ENCODE measurements at places on chromosomes 1 and 21.

DNA sequence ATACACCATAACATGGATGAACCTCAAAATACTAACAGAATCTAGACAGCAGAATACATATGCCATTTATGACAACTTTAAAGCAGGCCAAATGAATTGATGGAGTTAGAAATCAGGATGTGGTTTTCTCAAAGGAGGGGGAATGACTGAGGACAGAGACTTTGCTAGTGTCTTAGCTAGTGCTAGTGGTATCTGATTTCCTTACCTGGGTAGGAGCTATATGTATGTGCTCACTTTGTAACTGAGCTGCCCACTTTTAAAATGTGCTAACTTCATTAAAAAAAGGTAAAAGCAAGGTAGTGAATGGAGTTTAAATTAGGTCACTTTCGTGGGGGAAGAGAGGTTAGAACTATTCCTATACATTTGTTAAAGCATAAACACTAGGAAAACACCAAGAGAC lies 2.6 kb downstream of the GTF2B start:
- DNase-seq = no peak

- peak; percentile 34 for DNase-seq
Measured at GRCh38 chr1:20660847-20661206, 342 bp downstream of the DDOST start.

- no peak for DNase-seq
Measured at GRCh38 chr1:218711884-218712674, 366.9 kb downstream of the TGFB2 start.

DNA sequence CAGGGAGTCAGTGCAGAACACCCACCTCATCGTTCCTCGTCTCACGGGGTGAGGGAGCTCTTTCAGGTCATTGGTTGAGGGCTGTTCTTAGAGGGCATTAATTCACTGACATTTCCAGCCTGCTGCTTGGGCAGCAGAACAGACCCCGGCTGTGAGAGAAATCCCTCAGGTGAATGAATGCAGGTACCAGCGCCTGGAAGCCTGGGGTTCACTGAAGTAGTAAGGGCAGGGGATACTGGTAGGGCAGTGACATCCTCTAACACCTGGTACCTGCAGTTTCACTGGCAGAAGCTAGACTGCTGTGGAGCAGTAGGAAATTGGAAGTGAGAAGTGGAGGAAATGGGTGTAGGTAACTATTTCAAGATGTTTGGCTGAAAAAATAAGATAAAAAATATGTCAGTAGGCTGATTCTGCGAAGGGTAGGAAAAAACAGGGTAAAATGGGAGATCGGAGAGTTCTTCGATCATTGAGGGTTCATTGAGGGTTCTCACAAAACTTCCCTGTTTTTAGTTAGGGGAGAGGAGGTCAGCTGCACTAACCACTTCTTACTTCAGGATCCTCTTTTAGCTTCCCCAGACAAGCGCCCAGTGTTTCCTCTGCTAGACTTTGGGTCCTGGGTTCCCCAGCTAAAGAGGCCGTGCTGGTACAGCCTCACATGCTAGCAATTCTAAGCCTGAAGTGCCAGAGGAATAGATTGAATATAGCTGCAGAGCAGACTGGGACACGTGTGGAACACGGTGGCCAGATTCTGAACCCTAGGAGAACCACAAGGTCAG lies 55.2 kb downstream of the RNF220 start:
- DNase-seq = no peak

GRCh38 chr1:227785805-227786671 lies 29.4 kb upstream of the PRSS38 start:
- no peak for DNase-seq

DNA sequence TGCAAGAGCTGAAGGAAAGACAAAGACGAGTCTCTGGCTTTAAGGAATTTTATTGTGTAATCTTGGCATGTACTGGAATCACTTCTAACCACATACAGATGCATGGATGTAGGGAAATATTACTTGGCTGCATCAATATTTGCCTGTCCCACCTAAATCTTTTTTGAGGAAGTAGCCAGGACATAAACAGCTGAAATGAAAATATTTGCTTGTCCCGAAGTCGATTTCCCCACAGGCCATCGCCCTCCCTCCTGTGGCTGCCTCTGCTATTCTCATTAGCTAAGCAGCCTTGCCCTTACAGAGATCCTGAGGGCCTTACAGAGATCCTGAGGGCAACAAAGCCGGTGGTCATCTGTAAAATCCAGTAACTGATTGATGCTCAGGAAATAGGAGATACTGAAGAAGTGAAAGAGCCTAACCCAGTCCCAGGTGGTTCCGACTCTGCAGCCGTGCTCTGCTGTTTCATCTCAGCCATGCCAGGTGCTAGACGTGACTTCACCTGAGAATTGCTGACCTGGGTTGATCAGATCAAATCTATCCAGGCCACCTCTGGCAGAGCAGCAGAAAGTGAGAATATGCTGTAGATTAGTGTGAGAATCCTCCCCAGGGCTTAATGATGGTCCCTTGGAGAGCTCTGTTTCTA lies 25.5 kb downstream of the MAN1C1 start:
- DNase-seq = no peak

DNA sequence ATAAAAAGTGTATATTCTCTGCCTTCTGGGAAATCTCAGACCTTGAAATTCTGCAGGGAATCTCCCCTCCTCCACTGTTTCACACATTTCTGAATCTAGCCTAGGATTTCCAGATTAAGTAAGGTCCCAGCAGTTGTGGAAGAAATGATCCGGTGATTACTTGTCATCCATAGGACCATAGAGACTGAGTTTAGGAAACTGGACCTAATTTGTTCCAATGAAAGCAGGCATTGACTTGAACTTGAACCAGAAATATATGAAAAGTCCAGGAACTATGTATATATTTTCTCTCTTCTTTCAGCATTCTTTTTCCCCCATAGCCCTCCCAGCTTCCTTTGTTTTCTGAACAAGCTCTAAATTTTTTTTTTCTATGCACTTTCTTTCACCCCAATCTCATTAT lies 149.5 kb upstream of the SPAG17 start:
- no peak for DNase-seq

GRCh38 chr1:103327054-103327719 lies 198.3 kb upstream of the RNPC3 start:
- no peak for DNase-seq

DNA sequence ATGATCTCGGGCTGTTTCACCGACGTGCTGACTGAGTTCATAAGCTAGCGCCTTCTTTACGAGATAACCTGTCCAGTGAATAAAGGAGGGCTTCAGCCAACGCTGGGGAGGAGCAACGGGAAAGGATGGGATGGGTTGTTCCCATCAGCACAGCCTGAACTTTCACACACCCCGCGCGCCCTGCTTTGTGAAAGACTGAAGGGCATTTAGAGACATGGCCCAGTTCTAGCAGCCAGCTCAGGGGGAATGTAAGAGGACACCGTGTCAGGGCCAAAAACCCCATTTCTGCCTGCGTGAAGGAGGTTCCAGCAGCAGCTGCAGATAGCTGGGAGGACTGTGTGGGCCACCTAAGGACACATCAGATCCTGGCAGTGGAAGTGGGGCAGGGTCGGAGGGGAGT lies 255.1 kb upstream of the RAB4A start:
- DNase-seq = no peak

GRCh38 chr1:90557706-90558105 lies 159.4 kb downstream of the BARHL2 start:
- DNase-seq = no peak

GRCh38 chr1:211829343-211830054 lies 1.1 kb downstream of the LPGAT1 start:
- no peak for DNase-seq

GRCh38 chr1:76160225-76160624 lies 85.7 kb downstream of the ST6GALNAC3 start:
- DNase-seq = no peak

- no peak for DNase-seq
Measured at GRCh38 chr1:229863651-229864545, 203.1 kb upstream of the GALNT2 start.

- no peak for DNase-seq
Measured at GRCh38 chr1:165218731-165219130, 137.8 kb downstream of the LMX1A start.

DNA sequence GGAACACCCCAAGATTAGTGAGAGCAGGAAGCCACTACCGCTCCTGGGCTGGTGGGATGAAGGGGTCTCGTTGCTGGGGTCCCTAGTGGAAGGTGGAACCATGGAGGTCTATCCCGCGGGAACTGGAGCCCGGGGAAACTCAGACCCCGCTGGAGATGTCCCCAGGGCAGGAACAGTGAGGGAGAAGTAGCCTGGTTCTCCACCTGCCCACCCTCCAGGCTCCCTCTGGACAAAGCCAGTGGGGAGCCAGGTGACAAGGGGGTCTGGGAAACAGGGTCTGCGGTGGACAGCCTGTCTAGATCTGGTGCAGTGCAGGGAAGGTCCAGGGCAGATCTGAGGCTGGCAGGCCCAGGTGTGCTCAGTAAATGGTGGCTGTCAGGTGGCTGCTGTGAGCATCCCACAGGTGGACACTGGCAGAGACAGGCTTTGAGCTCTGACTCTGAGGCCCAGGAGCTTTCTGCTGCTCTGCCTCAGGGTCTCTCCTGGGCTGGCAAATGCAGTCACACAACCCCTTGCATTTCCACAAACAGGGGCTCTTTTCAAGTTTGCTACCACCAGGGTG lies 88.0 kb upstream of the TLR5 start:
- DNase-seq = no peak

- DNase-seq = peak; percentile 71
Measured at GRCh38 chr1:1540090-1540817, at the start of gene TMEM240. TMEM240 (minus strand) TSS chr1:1540624; CDS start chr1:1540346, 278 bp downstream.

- no peak for DNase-seq
Measured at GRCh38 chr1:96721053-96721415, 550 bp upstream of the PTBP2 start.

DNA sequence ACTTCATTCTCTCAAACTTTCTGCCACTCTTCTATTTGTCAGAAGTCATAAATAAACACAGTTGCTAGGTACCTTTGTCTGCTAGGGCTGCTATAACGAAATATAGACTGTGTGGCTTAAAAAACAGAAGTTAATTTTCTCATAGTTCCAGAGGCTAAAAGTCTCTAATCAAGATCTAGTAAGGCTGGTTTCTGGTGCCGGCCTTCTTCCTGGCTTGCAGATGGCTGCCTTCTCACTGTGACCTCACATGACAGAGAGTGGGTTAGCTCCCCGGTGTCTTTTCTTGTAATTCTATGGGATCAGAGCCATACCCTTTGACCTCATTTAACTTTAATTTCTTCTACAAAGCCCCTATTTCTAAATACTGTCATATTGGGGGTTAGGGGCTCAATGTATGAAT lies 5.9 kb downstream of the PDC start:
- no peak for DNase-seq

DNA sequence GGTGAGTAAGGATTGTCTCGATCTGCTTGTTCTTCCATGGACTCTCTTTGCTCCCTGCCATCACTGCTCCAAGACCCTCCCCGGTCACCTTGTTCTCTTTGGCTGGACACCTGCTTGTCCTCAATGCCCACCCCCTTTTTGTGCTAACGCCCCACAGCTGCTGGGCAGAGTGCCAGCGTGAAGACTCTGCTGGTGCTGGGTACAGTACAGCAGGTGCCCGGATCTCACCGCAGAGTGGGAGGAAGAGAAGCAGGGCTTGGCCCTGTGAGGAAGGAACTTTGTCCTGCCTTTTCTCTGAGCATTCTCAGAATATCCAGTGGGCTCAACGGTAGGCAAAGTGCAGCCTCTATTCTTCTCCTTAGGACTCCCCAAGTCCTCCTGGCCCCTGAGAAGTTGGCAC lies 90.1 kb downstream of the PLXNA2 start:
- DNase-seq = no peak

GRCh38 chr1:6447818-6448748 lies 17.9 kb downstream of the TNFRSF25 start:
- DNase-seq = peak; percentile 57

DNA sequence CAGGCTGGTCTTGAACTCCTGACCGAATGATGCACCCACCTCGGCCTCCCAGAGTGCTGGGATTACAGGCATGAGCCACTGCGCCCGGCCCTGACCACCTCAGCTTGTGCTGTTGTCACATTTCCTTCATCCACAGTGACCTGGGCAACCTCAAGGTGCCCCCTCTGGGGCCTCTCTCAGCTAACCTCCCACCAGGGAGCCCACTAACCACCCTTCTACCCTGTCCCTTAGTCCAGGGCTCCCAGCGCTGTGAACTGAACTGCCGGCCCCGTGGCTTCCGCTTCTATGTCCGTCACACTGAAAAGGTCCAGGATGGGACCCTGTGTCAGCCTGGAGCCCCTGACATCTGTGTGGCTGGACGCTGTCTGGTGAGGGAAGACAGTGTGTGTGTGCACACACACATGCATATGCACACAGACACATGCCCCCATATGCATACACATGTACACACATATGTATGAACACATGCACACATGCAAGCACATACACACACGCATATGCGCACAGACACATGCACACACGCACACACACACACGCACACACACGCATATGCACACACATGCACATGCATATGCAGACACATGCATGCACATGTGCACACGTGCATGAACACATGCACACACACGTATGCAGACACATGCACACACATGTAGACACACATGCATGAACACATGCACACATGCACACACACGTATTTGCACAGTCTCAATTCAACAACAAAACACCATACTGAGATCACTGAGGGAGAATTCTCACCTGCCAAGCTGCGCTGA lies 6.2 kb downstream of the ADAMTSL4 start:
- DNase-seq = peak; percentile 1

DNA sequence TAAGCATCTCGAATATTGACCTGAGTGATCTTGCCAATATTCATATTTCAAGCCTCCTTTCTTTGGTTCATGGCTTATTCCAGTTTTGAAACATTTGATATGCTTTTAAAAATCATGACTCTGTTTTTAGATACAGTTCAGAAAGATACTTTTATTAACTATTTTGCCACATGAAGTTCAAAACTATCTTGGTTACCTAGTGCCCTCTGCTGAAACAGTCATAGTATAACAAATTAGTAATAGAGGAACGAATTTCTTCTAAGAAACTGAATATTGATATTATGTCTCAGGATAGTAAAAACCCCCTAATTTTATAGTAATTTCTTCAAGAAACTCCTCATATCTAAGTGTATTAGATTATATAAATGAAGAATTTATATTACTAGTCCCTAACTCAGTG lies 52.6 kb upstream of the RC3H1 start:
- DNase-seq = no peak

DNA sequence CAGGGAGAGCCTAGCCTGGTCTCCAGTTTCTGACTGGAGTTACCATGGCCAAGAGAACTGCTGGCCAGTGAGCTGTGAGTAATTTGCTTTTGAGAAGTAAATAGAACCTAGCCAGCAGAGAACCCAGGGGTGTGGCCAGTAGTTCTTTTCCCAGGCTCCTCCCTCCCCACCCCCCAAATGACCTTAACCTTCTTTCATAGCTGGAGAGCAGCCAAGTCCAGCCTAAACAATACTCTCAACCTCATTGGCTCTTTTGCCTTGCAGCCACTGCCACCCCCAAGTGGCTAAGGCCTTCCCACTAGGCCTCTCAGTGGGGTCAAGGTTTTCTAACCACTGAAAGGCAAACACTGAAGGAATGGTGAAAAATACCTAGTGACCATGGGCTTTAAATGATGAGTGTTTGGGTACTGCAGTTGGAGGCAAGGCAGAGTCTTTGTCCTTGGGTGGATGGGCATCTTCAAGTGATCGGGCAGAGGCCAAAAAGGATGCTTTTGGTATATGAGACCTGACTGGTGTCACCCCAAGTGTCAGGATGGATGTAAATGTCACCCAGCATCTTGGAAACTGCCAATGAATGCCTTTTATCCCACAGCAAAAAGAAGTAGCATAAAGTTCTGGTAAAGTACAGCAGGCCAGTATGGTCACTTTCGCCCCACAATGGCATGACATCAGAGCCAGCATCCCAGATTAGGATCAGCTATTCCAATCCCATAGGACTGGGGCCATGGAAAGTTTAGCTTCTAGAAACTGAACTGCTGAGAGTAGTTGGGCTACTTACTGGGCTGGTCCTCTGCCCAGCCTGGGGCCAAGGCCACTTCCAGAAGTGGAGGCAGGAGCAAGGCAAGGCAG lies 3.5 kb upstream of the PIGV start:
- DNase-seq = no peak

- DNase-seq = peak; percentile 24
Measured at GRCh38 chr1:24418898-24419628, 3.5 kb downstream of the NIPAL3 start.
